Mesenchymal stem cell (in vitro differentiated cells and primary cell): ENCODE measurements at places on chromosomes 7 and 10.

GRCh38 chr10:48551861-48552591 lies 52.8 kb downstream of the ARHGAP22 start:
- DNase-seq, result peak; percentile 53

DNA sequence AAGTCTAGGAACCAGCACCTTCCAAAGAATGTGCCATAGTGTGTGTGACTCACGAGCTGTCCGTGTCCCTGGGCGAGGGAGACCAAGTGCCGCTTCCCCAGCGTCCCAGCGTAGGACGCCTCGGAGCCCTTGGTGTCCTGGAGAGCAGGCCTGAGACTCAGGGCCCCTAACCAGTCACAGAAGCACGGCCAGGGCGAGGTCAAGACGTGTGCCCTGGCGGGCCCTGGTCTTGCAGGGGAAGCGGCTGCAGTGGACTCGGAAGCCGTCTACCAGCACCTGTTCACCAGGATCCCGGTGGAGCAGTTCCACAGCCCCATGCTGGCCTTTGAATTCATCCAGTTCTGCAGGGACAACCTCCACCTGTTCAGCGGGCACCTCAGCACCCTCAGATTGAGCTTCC lies 10.6 kb downstream of the AP5Z1 start:
- DNase-seq, result no peak

DNA sequence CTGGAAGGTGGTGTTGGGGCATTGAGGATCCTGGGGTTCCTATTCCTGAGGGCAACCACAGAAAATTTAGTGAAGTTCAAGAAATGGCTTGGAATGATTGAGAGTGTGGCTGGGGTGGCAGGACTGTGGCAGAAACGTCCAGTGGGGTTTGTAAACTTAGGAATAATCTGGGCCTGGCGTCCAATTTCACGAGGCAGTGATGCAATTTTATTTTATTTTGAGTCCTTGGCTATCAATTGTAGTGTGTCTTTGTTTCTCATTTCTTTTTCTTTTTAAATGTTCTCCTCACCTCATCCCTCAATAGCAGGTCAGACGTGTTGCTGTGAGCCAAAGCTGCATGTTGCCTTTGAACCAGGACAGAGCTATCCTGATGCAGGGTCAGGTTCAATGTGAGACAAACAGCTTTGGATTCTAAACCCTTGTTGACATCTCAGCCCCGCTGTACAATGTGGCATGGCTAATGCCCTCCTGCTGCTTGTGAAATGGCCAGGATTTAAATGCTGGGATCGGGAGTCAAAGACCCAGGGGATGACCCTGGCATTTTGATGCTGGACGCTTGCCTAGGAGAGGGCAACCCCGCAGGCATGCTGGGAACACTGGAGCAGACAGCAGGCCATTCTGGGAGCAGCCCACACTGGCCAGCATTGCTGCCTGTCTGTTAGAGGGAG lies 64.8 kb downstream of the RBM20 start:
- no peak for DNase-seq

GRCh38 chr10:121942749-121943416 lies 15.1 kb upstream of the ATE1 start:
- peak; percentile 73 for DNase-seq

DNA sequence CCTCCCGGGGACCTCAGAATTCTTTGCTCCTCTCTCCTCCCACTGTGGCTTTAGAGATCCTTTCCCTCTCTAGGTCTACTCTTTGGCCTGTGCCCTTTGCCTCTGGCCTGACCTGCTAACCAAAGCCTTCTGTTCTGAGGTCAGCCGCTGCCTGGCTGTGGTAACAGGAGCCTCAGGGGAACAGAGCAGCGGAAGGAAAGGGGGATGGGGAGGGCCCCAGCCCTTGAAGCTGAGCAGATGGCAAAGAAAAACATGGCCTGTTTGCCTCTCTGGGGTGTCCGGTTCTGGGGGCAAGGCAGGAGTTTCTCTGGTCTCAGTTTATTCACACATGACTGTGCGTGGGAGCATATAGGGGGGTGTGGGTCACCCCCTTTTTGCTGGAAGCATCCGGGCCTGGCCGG lies 28.2 kb downstream of the COL26A1 start:
- DNase-seq, result peak; percentile 57

DNA sequence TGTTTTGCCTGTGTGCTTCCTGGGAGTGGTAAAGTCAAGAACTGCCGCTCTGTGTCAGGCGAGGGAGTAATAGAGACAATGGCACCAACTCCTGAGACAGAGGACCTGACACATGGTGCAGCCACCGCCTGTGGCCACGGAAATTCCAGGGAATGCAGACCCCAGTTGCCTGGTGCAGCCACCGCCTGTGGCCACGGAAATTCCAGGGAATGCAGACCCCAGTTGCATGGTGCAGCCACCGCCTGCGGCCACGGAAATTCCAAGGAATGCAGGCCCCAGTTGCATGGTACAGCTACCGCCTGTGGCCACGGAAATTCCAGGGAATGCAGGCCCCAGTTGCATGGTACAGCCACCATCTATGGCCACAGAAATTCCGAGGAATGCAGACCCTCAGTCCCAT lies 8.7 kb downstream of the DIP2C start:
- no peak for DNase-seq

- DNase-seq, result no peak
These were observed 4.0 kb upstream of the TAS2R40 start for GRCh38 chr7:143217806-143218205.

- DNase-seq, result peak; percentile 89
These were observed 45.9 kb upstream of the GNAI1 start for GRCh38 chr7:80088705-80089104.

- no peak for DNase-seq
These were observed 80.9 kb upstream of the ABCB5 start for GRCh38 chr7:20534543-20534942.

DNA sequence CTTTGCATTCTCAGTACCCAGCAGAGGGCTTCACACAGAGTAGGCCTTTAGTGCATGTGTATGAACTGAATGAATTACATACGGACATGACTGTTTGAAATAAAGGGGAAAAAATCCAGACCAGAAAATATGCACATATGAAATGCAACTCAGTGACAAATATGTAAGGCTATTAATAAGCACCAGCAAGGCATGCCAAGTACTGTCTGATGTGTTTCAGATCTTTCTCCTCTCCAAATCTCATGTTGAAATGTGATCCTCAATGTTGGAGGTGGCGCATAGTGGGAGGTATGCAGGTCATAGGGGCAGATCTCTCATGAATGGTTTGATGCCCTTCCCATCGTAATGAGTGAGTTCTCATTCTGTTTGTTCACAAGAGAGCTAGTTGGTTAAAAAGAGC lies 87.3 kb upstream of the TOMM7 start:
- DNase-seq, result no peak

DNA sequence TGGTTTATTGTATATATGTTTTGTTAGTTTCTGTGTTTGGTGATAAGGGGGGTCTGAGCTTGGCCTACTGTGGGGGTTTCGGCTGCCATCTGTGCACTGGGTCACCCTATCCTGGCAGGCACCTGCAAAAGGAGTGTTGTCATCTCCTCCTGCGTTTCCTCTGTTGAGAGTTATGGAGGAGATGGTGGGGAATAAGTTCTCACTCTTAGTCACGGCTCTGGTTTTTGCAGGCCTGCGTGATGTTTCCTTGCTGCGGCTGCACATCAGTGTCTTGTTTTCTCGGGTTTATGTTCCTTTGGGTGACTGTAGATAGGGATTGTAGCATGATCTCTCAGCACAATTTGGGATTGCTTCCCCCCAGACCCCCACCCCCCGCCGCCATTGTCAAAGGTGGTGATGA lies 36.8 kb downstream of the CCM2 start:
- DNase-seq, result no peak

DNA sequence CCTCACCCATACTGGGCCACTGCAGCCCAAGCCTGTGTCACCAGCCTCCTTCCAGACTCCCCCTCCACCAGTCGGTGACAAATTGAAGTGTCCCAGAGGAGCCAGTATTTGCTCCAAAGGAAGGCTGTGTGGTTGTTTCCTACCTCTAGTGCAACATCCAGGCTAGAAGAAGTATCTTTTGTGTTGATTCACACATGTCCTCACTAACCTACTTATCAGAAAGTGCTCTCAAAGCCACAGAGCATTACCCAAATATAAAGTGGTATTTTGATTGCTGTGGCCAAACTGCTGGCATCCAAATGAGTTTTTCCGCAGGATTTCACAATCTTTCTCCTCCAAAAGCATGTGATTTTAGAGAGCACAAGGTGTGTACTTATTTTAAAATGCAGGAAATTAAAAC lies 134.8 kb downstream of the CUL2 start:
- no peak for DNase-seq

GRCh38 chr10:127532659-127533058 lies 16.4 kb upstream of the NPS start:
- DNase-seq, result no peak

DNA sequence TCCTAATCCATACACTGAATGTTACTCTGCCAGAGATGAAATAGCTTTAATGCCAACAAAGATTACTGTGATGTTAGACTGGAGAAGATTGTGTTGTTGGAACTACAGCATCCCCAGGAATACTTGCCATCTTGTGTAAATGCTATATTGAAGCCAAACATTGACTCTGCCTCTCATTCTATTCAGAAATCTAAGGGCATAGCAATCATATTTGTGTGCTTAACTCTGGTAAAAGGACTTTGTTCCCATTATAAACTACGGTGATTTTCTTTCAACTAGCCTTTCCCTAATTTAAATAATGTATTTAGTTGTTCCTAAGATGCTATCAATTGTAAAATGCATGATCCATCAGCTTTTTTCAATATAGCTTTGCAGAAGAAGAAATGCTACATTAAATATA lies 498.4 kb upstream of the LRRN3 start:
- DNase-seq, result no peak

DNA sequence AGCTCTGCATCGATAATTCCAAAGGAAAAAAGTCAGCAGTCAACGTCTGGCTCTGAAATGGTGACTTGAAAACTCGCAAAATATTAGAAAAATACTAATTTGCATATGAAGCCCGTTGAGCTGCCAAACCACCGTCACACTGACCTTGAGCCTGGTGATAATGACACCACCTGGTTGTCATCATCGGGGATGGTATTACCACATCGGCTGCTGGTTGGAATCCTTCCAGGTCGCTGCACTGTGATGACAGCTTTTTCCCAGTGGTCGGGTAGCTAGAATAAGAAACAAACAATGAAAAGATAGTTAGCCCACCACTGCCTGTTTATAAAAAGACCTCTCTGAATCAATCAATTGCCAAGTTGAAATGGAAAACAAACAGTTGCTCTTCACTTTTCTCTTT lies 41.6 kb downstream of the LAMB1 start:
- no peak for DNase-seq

DNA sequence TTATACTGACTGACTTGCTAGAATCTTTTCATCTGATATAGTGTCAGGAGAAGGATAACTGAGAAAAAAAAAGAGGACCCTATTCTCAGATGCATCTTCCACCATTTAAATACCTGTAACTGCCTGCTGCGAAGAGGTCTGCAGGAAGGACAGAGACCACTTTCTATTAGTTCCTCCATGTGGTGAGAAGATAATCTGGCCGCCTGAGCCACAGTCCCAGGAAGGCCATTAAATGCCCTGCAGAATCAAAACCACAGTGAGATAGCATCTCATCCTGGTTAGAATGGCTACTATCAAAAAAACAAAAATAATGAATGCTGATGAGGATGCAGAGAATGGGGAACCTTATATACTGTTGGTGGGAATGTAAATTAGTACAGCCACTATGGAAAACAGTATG lies 19.9 kb upstream of the IFIT1B start:
- no peak for DNase-seq

- no peak for DNase-seq
These were observed 185.2 kb upstream of the PITRM1 start for GRCh38 chr10:3357737-3358136.

DNA sequence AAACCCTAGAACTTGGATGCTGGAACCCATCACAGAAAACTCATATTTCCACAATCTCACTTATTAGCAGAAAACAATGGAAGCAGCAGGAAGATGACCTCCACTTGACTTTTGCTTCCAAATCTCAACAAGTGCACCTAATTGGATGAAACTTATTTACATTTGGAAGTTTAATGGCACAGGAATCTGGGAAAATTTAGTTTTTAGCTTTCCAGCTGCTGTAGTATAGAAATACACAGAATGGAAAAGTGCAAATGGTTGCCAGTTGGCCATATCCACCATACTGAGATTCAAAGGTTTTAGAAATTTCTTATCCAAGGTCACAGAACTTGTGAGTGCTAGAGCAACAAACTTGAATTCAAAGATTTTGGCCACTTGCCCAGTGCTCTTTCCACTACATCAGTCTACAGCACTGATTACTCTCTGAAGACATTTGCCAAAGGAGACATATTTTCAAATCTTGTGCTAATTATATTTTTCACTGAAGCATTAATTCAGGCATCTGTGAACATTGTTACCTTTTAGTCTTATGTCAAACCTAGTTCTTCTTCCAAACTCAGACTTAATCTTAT lies 9.3 kb upstream of the AHR start:
- DNase-seq, result peak; percentile 53

- no peak for DNase-seq
These were observed 126.4 kb downstream of the ADCY1 start for GRCh38 chr7:45700556-45700955.

DNA sequence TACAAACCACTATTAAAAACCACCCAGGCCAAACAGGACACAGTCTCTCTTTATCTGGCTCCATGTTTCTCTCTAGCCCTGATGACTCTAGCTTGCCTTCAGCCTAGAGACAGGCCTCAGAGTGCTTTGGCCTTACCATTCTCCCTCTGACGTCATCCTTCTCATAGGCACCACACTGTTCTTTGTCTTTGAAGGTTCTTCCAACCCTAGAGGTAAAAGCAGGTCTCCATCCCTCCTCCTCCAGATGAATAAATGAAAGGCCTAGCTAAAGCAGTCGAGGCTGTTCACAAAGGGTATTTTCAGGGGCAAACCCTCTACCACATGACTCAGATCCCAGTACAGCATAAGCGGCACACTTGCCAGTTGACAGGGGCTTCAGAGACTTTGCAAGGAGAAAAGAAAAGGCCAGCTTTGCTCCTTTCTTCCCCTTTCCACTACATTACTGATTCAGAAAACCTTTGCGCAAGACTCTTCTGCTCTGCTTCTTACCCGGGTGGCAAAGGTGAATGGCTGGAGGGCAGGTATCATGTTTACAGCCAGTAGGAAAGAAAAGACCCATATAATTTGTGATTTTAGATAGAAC lies 14.8 kb downstream of the NFE2L3 start:
- no peak for DNase-seq

DNA sequence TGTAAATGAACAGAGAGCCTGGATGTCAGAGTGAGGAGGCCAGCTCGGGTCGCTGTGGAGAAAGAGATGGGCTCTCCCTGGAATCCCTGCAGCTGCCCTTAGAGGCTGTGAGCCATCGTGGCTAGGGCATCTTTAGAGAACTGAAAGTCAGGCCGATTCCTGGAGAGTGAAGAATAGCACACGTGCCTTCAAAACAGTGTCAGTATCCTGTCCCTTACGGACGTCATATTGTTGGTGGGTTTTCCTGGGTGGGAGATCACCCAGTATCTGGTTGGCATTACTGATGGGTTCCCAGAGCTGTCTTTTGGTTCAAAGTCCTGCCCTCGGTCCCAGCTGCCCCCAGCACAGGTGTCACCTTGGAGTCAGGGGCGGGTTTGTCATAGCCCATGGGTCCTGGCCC lies 25.3 kb downstream of the IKZF1 start:
- DNase-seq, result no peak

GRCh38 chr7:151047976-151048815 lies at the start of gene ASIC3:
ASIC3 (plus strand) TSS chr7:151048531; CDS start chr7:151048886, 355 bp downstream.
- no peak for DNase-seq

- peak; percentile 82 for DNase-seq
These were observed 11.0 kb upstream of the TRIM8 start for GRCh38 chr10:102633287-102633686.

GRCh38 chr7:45687721-45688120 lies 113.6 kb downstream of the ADCY1 start:
- no peak for DNase-seq
